Suppressor macrophage treated with lipopolysaccharide for 1 hour (primary cell): ENCODE measurements at places on chromosomes 4 and X.

- DNase-seq, result no peak
These were observed 254.7 kb downstream of the PALLD start for GRCh38 chr4:168751263-168752225.

- no peak for DNase-seq
These were observed 5.8 kb upstream of the ADRA2C start for GRCh38 chr4:3760346-3760745.

DNA sequence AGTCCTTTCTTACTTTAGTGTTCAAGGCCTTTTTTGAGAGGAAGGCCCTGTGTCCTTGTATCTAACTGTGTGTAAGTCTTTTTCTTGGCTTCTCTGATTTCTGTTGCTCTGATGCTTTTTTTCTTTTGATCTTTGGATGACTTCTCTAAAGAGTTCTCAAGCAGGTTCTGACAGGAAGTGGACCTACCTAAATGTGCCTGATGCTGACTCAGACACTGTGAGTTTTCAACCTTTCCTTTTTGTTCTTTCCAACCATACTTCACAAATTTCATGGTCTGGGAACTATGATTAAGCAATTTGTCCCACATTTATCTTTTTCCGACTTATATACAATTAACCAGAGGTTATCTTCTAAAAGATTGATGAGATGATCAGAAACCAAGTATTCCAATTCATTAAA is 96.5 kb downstream of the SYTL5 start:
- no peak for DNase-seq

DNA sequence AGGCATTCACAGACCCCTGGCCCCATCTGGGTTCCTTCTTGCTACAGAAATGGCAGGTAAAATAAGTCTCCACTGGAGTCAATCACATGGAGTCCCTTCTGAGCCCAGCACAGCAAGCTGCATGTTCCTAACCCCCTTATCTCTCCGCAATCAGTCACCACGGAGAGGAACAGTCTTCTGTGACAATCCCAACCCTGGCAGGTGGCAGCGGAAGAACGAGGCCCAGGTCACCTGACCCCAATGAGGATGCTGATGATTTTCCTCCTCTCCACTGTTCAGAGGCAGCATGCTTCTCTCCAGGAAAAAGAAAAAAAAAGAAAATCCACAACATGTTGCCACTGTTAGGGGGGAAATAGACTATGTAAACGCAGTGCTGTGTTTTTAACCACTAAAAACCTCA is 50.1 kb downstream of the TSPAN5 start:
- DNase-seq, result no peak

DNA sequence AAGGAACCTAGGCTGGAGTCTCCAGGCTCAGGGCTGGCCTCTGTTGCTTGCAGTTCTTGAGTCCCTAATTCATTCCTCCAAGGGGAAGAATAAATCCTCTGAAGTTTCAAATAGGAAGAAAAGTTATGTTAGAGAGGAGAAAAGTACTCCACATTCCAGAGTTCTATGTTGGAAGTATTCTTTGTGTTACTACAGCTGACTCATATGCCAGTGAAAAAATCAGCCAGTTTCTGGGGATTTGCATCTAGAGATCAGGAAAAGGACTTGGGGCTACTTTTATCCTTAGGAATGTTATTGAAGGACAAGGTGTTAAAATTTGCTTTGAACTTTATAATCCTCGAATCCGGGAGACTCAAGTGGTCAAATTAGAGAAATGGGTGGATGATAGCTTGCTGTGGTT is 11.7 kb upstream of the NUDT9 start:
- DNase-seq, result no peak

GRCh38 chr4:145406970-145407369 is 74.7 kb upstream of the SMAD1 start:
- DNase-seq, result no peak

DNA sequence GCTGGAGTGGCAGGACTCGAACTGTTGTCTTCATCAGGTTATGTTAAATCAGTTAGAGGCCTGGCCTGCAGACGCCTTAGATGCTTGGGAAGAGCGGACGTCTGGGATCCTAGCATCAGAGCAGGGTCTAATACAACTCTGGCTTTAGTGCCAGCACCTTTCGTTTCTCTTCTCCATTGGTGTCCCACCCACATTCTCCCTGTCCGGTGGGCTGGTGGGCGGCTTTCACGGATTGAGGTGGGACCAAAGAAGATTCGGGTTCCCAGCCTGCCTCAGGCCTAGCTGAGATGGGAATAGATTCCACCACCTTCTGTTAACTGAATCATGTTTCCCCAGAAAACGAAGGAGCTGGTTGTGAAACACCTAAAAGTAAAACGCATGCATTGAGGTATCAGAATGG is 939 bp downstream of the PDK3 start:
- DNase-seq, result no peak

DNA sequence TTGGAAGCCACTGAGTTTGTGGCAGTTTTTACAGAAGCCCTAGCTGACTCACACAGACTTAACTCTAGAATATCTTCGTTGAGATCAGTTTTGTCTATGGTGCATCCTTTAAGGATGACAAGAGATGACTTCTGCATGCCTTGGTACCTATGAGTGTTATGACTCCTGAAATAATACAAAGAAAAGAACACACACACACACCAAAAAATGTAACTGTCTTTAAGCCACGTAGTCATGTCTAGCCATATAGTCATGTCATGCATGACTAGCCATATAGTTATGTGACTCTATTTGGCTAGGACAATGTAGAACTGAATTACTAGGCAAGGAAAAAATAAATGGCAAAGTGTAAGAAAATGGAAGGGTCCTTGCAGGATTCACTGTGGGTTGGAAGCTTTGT is 447.8 kb downstream of the NLGN4X start:
- DNase-seq, result no peak

DNA sequence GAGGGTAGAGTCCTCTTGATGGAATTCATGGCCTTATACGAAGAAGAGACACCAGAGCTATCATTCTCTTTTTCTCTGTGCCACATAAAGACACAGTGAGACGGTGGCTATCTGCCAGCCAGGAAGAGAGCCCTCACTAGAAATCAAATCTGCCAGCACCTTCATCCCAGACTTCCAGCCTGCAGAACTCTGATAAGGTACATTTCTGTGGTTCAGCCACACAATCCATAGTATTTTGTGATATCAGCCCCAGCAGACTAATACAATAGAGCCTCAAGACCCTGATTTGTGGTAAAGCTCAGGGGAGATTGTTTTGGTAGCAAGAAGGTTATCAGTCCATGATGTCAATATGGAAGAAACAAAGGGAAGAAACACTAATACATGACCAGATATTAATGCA is 1213.2 kb downstream of the NLGN4X start:
- DNase-seq, result no peak

DNA sequence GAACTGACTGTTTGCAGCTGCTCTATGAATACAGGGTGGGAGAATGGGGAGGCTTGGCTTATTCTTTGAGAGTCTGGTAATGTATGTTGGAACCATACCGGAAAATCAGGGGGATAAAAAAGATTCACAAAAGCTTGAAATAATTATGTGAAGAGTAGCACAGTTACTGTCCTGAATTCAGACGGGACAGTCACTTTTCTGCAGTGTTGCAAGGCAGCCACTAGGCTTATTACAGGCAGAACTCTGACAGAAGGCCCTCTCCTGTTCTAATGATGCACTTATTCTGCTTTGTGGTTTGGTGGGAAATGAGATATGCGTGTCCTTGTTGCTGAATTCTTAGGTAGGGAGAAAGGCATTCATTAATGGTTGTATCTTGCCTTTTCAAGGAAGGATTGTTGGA is 37.2 kb downstream of the GUCY1B1 start:
- no peak for DNase-seq
